Renal cortical epithelial cell (primary cell): ENCODE measurements at places on chromosomes 7 and 10.

- DNase-seq, result no peak
Observed at GRCh38 chr10:20020677-20021076, 204.4 kb downstream of the PLXDC2 start.

- DNase-seq, result no peak
Observed at GRCh38 chr7:26011039-26011696, 140.8 kb upstream of the NFE2L3 start.

DNA sequence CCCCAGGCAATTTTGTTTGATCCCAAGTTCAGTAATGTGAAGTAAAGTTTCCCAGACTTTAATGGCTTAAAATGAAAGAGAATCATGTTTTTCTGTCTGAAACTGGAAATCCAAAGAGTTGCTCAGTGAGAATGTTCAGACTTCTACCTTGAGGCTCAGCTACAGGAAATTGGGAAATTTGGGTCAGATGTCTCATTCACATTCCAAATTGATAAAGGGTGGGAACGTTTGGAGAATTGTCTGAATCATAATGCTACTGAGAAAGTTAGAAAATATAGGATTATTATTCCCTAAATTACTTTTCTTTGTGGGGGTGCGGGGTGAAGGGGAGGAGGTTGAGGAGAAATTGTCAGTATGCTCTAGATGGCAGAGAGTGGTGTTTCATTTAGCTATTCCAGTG is 773.9 kb downstream of the LRMDA start:
- DNase-seq, result no peak

DNA sequence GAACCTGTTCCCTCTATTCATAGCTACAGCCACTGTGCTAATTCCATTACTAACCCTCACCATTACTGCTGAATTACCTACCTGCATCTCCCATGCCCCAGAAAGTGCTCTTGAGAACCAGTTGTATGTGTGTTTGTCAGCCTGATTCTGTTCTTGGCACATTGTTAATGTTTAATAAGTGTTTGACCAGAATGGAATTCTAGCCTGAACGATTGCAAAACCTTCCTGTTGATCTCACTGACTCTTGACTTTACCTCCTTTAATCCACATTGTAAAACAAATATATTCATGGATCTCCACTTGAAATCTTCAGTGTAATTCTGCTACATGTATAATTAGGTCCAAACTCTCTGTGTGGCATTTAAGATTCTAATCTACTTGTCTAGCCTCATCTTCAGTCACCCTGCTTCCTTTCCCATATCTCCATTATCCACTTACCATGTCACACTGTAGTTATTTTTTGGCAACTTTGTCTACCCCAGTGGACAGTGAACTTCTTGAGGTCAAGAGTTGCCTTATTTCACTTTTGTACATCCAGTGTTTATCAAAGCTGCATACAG is 4.9 kb downstream of the ZNF277 start:
- peak; percentile 98 for DNase-seq

- DNase-seq, result no peak
Observed at GRCh38 chr7:89023877-89024276, 228.3 kb upstream of the TEX47 start.

DNA sequence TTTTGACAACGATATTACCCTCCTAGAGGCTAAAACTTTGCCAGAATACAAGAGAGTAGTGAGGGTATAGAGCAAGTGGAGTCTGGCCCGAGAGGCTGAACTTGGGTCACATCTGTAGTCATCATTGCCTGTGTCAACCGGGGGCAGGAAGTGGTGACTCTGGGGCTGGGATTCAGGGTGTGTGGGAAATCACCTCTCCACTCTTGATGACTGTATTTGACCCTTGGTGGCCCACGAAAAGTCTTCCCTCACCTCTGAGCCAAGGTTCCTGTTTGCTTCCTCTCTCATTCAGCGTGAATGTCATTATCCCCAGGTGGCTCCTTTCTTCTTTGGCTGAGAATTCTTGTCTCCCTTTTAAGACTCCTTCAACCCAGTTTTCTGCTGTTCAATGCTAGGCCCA is 240.4 kb downstream of the ABCA13 start:
- DNase-seq, result no peak

GRCh38 chr10:128137877-128138276 is 11.7 kb upstream of the MKI67 start:
- no peak for DNase-seq

DNA sequence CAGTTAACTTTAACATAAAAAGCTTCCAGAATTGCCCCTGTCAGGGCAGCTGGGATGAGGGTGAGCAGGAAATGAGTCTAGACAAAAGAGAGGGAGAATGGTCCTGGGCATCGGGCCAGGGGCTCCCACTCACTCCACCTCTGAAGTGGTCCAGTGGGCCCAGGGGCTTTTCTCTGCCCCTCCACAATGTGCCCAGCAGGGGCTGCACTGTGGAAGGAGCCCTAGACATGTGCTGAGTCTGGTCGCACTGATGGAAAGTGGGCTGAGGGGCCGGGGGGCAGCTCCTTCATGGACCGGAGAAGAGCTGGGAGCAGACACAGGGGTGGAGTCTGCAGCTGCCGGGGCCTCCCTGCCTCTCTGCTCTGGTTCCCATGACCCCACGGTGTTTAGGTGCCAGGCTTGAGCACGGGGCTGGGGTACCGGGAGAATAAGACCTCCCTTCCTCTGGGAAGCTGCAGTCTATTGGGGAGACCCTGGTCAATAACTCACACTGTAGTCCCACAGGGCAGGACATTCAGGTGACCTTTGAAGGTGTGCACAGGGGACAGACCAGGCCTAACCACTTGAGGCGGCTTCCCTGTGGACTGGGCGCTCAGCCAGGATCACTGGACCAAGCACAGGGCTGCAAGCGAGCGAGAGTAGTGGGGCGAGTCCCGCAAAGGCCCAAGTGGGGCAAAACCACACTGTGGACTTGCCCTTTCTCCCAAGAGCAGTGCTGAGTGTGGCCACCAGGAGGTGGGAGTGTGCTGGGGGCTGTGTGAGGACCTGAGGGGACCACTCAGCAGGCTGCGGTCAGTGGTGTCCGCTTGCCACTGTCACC is 6.1 kb downstream of the ADCY1 start:
- peak; percentile 1 for DNase-seq

GRCh38 chr7:128841921-128842673 is 11.9 kb downstream of the FLNC start:
- DNase-seq, result no peak

- DNase-seq, result no peak
Observed at GRCh38 chr10:89164920-89165319, 42.2 kb downstream of the CH25H start.

- DNase-seq, result peak; percentile 13
Observed at GRCh38 chr10:9957351-9957750, 1060.3 kb upstream of the CELF2 start.
